ENCODE measurements at places on chromosomes 6 and 20.

DNA sequence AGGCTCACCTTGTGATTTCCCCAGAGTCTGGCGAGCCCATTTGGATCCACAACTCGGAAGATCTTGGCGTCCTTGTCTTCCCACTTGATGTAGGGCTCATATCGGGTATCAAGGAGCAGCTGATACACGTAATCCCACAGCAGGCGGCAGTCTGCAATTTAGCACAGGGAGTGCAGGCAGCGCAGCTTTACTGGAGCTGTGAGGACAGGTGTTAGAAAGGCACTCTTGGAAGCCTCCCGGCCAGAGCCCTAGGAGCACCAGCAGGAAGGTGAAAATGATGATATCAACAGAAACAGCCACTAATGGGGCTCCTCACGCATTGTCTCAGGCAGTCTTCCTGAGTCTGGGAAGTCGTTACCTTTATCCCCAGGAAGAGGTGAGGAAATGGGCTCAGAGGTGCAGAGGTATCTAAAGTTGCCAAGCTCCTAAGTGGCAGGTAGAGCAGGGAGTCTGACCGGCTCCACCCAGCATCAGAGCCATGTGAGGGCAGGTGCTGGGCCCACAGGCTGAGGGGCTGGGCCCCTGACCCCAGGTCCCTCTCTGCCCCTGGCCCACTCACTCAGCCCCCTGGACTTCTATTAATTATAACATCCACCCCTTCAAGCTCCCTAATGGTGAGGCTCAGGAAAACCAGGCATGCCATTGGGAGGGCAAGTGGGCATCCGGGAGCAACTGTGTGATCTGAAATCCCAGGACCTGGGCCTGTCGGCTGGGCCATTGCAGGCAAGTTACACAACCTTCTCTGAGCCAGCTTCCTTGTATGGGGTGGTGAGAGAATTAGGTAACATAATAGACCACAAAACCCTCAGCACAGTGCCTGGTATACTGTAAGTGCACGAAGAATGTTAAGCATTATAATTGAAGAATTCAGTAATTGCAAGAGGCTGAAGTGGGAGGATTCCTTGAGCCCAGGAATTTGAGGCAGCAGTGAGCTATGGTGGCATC lies 18.3 kb downstream of the ETV7 start:
- DNase-seq, result no peak

DNA sequence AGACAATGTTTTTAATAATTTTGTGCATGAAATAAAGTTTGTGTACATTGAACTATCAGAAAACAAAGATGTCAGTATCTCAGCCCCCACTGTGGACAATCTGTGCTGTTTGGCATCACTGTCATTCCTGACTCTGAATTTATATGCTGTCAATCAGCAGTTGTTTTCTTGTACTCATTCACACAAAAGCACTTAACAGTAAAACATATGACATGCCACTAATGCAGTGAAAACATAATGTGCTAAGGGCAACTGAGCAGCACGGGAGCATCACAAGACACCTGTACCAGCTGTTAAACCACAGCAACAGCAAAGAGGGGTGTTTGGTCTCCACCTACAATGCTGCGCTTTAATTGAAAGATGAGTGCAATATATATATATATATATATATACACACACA lies 647.8 kb upstream of the SLC35B3 start:
- DNase-seq, result no peak

DNA sequence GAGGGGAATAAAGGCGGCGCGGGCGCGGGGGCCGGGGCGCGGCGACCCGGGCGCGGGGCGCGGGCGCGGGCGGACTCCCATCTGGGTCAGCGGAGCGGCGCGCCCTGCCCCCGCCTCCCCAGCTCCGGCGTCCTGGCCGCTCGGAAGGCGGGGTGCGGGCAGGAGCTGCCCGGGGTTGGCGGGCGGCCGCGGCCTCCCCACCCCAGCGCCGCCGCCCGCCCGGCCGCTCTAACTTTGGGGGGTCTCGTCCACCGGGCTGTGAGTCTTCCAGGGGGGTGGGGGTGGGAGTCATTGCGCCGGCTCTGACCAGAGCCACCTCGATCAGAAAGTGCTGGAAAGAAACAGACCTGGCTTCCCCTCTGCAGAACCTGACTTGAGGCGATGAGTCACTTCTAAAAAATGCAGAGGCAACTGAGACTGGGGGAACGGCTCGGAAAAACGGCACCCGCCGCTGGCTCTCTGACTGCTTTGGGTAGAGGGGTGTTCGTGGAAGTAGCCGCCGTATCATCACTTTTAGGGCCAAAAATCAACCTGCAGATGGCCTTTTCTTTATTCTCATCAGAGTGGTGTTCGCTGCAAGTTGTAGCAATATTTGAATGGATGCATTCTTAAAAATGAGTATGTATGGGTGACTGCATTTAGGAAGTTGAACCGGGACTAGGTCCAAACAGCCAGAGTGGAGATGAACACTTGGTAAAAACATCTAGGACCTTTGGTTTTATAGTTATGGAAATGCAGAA lies 667 bp downstream of the CAP2 start:
- DNase-seq, result no peak

- no peak for DNase-seq
Observed at GRCh38 chr6:91167846-91168245, 581.0 kb upstream of the MAP3K7 start.

- no peak for DNase-seq
Observed at GRCh38 chr6:162385980-162386379, 341.6 kb downstream of the PRKN start.

- DNase-seq, result no peak
Observed at GRCh38 chr6:2993755-2994317, 5.9 kb upstream of the NQO2 start.

GRCh38 chr6:26593278-26594130 lies 3.2 kb upstream of the ABT1 start:
- no peak for DNase-seq

GRCh38 chr20:63835021-63835858 lies 4.2 kb upstream of the ZBTB46 start:
- DNase-seq, result no peak

- no peak for DNase-seq
Observed at GRCh38 chr6:148465670-148466069, 123.0 kb downstream of the SASH1 start.

GRCh38 chr6:50214937-50215336 lies 165.2 kb upstream of the DEFB112 start:
- no peak for DNase-seq

- DNase-seq, result no peak
Observed at GRCh38 chr6:84500726-84501125, 263.7 kb downstream of the TBX18 start.

GRCh38 chr6:159184559-159184958 lies 15.4 kb downstream of the FNDC1 start:
- no peak for DNase-seq

- DNase-seq, result no peak
Observed at GRCh38 chr6:84220809-84221409, 6.5 kb downstream of the CEP162 start.

DNA sequence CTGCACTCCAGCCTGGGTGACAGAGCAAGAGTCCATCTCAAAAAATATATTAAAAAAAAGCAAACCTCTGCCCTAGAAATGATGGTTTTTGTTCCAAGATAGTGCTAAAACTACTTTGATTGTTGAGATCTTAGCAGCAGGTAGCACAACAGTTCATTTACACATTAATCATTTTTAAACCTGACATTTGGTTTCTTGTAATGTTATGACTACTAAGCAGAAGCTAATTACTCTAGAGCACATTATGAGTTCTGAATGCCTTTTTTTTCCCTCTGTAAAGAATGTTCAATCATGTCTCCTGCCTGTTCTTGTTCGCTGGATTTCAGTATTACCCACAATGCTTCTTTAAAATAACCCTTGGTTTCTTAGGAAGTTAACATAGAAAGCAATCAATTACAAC lies 24.7 kb upstream of the PHF3 start:
- DNase-seq, result no peak

GRCh38 chr20:1855690-1856089 lies 39.5 kb upstream of the SIRPA start:
- DNase-seq, result no peak

GRCh38 chr20:11320033-11320432 lies 597.7 kb upstream of the BTBD3 start:
- no peak for DNase-seq

GRCh38 chr20:1940581-1940980 lies 45.4 kb downstream of the SIRPA start:
- DNase-seq, result no peak

- DNase-seq, result no peak
Observed at GRCh38 chr6:6569096-6569810, 19.3 kb upstream of the LY86 start.

DNA sequence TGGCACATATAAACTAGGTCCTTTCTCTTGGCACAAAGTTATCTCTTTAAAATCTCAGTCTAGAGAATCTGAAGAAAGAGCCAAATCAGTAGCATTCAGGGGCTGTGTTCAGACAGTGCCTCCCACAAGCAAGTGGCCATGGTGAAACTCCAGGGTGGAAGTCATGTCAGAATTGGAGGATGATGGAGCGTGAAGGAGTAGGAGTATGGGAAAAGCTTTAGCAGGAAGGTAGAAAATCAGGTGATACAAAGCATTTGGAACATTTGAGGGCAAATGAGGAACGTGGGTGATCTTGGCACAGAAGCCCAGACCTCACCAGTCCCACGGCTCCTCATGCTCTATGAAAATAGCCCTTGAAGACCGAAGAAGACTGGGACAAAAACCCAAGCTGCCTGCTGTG lies 2.8 kb upstream of the HLA-DQB1 start:
- no peak for DNase-seq

GRCh38 chr6:7219310-7219709 lies 93.7 kb downstream of the SSR1 start:
- DNase-seq, result no peak

- DNase-seq, result no peak
Observed at GRCh38 chr20:2760297-2760951, 40.0 kb downstream of the CPXM1 start.

GRCh38 chr6:41077536-41077935 lies 4.8 kb downstream of the NFYA start:
- no peak for DNase-seq

- no peak for DNase-seq
Observed at GRCh38 chr6:45514454-45515230, 136.9 kb upstream of the SUPT3H start.

DNA sequence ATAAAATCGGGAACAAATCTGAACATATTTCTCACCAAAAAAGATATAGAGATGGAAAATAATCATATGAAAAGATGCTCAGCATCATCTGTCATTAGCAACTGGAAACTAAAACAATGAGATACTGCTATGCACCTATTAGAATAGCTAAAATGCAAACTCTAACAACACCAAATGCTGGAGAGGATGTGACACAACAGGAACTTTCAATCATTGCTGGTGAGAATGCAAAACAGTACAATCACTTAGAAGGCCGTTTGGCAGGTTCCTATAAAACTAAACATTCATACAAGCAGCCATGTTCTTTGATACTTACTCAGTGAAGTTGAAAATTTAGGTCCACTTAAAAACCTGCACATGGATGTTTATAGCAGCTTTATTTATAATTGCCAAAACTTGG lies 67.0 kb downstream of the FAM50B start:
- no peak for DNase-seq

DNA sequence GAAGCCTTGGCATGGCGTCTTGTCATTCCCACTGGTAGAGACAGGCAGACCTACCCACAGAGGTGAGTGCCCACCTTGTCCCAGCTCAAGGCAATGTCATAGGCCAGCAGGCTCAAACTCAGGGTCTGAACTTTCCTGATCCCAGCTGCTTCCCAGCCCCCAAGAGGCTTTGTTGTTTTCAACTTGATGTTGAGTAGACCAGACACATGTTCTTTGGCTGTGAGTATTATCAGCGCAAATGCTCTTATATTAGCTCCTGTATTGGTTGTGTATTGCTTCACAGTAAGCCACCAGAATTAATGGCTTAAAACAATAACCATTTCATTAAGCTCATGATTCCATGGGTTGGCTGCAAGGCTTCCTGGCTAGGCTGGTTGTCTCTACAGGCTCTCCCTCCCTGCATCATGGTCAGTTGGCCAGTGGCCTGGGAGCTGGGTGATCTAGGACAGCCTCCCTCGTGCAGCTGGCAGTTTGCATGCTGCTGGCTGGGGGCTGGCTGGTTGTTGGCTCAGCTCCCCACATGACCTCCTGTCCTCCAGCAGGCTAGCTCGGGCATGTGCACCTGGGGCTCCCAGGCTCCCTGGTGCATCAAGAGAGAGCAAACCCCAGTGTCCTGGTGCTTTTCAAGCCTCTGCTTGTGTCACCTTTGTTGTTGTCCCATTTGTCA lies 21.6 kb downstream of the TOX2 start:
- no peak for DNase-seq

DNA sequence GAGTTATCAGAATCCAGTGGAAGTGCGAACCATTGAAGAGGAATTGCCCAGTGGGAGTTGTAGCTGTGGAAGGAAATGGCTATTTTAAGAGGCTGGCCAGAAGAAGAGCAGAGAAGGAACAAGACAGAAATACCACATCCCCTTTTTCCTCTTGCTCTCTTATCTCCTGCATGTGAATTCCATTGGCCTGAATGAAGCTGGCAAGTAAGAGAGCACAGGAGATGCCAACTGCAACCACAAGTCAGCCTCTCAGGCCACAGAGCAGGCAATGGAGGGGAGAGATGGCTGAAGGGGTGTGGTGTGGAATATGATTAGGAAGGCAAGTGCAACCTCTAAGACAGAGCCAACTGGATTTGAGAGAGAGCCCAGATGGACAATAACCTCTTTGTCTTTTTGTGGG lies 362.7 kb upstream of the IMPG1 start:
- no peak for DNase-seq

DNA sequence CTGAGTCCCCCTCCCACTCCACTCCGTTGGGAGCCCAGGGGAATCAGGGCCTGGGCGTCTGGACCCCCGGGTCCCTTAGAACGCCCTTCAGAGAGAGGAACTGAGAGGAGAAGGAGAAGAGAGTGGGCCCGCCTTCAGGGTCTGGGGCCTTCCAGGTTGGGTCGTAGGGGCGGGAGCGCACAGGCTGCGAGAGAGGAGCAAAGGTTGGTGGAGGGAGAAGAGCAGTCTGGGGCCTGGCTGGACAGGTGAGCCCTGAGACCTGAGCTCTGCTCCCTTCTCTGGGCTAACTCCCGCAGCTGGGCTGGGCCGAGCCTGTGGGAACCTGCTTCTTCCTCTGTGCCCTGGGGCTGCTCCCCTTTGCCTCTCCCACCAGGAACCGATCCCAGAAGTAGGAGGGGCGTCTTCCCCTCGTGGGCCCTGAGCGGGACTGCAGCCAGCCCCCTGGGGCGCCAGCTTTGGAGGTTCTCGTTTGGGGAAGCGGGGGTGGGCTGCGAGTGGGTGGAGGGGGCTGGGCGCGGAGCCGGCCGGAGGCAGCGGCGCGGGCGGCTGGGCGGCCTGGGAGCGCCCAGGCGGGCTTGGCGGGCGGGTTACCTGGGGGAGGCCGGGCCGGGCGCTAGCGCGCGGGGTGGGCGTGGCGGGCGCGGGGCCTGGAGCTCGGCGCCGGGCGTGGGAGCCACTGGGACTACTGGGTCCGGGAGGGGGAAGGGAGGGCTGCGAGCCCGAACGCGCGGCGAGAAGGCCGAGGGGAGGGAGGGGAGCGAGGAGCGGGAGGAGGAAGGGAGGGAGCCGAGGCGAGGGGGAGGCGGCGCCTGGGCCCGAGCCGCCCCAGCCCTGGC lies at the start of gene DDR1:
Gene DDR1, plus strand, starts transcription at position 835 of the 836 bp plus-strand sequence. CDS start 4,211 bp downstream, outside the sequence.
- peak; percentile 38 for DNase-seq

DNA sequence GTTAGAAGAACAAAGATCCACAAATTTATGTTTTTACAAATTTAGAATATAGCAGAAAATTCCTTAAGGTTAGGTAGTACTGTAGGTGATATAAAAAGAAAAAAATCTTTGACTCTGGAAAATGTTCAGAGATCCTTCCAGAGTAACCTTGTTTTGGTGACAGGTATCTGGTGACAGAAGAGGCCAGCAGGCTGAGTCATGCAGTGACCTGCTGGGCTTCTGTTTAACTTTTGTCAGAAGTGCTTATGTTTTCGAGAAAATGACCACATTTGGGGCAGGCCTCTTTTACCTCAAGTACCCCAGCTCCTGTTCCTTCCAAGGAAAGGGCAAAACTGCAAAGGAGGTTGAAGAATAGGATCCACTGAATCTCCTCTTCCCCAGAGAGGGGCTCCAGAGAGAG lies 10.5 kb upstream of the CLDN20 start:
- DNase-seq, result no peak

Data from activated T-helper 1 cell treated with Interleukin-2 at 50 U/mL for 16 hours (primary cell).